Spinal cord (tissue), 10 donors: ENCODE measurements at places on chromosomes 2 and 18. TPM values are rescaled to one million over a fixed set of nuclear protein-coding genes. Genes with fewer than 3 reads are reported as not detected.

- H3K4me1 ChIP-seq, result peaks cover 5% of the 10 kb centered on the region
- H3K27ac ChIP-seq, result no peak overlapping the region
- H3K27me3 ChIP-seq, result peaks cover 49% of the 10 kb centered on the region
- no peak overlapping the region for H3K4me3 ChIP-seq
- no peak for DNase-seq
These were observed 9.9 kb upstream of the WNT6 start for GRCh38 chr2:218849721-218850120.

- H3K4me1 ChIP-seq, result no peaks in the 10 kb centered on the region
- no peaks in the 10 kb centered on the region for H3K36me3 ChIP-seq
- H3K27me3 ChIP-seq, result no peaks in the 10 kb centered on the region
- no peak for DNase-seq
- no peak overlapping the region for H3K4me3 ChIP-seq
These were observed 35.0 kb downstream of the WDSUB1 start for GRCh38 chr2:159251296-159252173.

The CNDP1 gene
- 0.61 TPM for total RNA-seq

The FOXD4L1 gene
- total RNA-seq, result 0.10 TPM

DNA sequence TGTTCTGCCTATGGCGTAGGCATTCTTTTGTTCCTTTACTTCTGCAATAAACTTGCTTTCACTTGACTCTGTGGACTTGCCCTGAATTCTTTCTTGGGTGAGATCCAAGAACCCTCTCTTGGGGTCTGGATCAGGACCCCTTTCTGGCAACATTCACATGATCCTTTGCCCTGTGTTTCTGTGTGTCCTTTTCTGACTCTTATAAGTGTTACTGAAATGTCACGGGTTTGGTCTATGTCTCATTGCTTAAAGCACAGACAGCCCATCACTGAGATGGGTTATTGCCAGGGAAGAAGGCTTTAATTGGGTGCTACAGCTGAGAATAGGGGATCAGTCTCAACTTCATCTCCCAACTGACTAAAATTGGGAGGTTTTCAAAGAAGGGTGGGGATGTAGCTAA, 110.9 kb upstream of the XPO1 start:
- no peak for DNase-seq
- no peak overlapping the region for H3K27ac ChIP-seq
- H3K4me1 ChIP-seq, result no peaks in the 10 kb centered on the region

GRCh38 chr2:83071914-83072313, 1387.2 kb downstream of the SUCLG1 start:
- no peaks in the 10 kb centered on the region for H3K36me3 ChIP-seq
- no peak overlapping the region for H3K4me3 ChIP-seq
- no peak overlapping the region for H3K27ac ChIP-seq

The SPP2 gene
- 0.22 TPM for total RNA-seq
